ENCODE measurements at places on chromosomes 2 and 18.

DNA sequence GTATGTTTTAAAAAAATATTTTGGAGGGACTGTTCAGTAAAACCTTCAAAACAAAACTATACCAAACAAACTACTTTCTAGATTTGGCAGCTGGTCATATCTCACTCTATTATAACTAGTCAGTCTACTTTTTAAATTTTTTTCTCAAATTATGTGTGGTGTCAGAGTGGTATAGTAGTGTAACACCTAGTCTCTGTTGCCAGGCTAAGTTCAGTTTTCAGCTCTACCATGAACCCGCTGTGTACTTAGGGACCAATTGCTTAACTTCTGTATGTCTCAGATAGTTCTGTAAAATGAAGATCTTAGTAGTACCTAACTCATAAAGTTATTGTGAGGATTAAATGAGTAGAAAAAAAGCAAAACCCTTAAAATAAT is 54.3 kb downstream of the GPD2 start:
- DNase-seq = no peak

GRCh38 chr2:241123816-241124536 is 21.9 kb upstream of the MTERF4 start:
- no peak for DNase-seq

DNA sequence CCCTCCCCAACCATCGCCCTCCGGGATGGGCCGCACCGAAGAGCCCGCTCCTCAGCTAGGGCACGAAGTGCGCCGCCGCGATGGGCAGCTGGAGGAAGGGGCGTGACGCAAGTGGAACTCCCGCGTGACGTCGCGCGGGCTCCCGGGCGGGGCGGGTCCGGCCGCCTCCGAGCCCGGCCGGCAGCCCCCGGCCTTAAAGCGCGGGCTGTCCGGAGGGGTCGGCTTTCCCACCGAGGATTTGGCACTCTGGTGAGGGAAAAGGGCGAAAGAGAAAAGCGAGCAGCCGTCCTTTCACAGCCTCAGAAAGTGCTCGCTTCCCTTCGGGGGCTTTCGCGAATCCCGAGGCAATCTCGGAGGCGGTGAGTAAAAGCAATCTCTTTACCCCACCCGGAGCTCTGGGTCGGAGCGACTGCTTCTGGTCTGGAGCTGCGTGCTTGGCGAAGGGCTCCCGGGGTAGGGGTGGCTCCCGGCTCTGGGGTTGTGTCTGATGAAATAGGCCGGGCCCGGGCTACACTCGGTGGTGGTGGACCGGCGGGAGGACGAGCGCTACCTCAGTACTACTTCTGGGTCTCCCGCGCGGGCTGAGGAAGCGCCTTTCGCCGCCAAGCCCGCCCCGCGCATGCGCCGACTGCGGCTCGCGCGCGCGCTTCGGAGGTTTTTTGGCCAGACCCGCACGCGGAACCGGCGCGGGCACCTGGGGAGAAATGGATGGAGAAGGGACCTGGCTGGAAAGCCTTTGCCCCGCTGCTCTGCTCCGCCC is at the start of gene RBBP8:
RBBP8 (plus strand) TSS at position 123 of the 760 bp plus-strand sequence. CDS start 3,524 bp downstream, outside the sequence.
- DNase-seq = peak; percentile 80

GRCh38 chr2:170711196-170711773 is 3.9 kb upstream of the SP5 start:
- no peak for DNase-seq

- no peak for DNase-seq
Measured at GRCh38 chr2:229003256-229003655, 267.8 kb downstream of the PID1 start.

DNA sequence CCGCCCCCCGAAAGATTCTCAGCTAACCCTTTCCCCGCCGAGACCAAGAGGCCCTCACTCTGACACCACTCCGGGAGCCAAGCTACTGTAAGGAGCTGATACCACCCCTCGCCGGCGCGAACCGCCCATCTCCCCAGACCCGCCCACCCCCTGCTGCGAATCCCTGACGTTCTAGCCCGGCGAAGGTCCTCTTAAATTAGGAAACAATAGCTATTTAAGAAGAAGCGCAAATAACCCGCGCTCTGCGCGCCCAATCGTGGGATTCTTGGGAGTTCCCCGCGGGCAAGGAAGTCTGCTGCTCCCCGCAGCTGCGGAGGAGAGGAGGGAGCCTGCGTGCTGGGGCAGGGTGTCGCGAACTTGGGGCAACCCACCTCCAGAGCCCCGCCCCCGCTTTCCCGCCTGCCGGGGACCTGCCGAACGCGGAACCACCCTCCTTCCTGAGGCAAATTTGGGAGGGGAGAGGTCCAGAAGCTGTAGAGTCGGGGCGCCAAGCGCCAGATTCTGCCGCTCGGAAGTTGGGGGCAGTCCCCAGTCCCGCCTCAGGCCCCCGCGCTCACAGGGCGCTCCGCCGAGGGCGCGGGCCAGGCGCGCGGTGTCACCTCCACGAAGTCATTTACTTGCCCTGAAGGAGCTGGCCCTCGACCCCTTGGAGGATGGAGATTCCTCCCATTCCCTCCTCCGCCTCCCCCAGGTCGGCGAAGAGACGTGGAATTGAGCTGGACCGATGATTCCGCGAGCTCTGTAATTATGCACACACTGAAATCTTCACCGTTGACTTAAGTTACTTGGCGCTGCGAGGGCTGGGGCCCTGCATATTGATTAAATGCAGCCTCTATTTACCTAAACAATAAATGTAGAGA is 8.4 kb upstream of the SP9 start:
- no peak for DNase-seq

DNA sequence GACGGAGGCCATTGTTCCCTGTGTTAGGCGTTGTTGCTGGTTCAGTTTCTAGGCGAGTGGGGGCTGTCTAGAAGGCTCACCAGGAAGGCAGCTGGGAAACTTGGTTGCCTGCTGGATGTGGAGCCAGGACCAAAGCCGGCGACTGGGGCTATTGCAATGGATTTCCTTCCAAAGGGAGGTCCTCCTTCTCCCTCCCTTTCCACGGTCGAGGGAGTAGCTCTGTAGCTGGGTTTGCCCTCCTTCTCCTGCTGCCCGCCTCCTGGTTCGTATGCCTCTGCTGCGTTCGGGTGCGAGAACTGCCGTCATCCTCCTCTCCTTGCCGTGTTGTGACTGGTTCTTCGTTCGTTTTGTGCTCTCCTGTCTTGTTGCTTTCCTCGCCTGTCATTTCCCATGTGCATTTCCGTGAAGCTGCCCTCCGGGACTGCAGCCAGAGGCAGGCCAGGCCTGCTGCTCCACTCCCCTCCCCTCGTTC is 203.4 kb downstream of the NEDD4L start:
- DNase-seq = peak; percentile 53

- no peak for DNase-seq
Measured at GRCh38 chr18:43022874-43023273, 92.6 kb downstream of the RIT2 start.

GRCh38 chr2:42252464-42252863 is 83.3 kb downstream of the EML4 start:
- no peak for DNase-seq

GRCh38 chr18:57205641-57206040 is 58.8 kb downstream of the BOD1L2 start:
- no peak for DNase-seq

- no peak for DNase-seq
Measured at GRCh38 chr2:127670055-127670956, 5.0 kb downstream of the LIMS2 start.

DNA sequence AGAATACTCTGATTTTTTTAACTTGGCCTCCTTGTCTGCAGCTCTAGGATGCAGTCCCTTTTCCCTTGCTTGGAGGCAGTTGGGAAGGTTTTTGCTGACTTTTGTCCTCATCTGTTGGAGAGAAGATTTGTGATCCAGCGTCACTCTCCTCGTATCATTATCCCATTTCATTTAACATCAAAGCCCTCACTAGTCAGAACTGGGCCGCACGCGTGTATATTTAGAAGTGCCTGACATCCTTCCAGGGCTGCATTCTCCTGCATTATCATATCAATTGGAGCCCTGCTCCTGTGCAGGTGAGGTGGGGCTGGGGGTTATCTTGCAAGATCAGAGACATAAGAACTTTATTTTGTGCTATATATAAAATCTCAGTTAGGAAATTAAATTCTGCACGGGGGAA is 435.1 kb upstream of the HS6ST1 start:
- no peak for DNase-seq

DNA sequence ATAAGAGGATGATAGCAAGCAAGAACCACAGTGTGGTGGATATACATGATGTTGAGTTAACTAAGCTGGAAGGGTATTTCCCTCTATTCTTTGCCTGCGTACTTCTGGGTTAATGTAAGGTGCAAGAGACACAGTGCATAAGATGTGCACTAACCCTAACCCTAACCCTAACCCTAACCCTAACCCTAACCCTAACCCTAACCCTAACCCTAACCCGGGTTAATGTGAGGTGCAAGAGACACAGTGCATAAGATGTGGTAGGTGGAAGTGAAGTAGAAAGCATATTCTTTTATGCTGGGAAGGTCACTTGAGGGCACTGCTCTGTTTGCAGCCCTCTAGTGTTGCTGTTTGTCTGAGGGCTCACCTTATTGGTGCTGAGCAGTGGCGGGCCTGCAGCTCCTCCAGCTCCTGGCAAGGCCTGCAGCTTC is 181.5 kb upstream of the ITGA4 start:
- DNase-seq = no peak

DNA sequence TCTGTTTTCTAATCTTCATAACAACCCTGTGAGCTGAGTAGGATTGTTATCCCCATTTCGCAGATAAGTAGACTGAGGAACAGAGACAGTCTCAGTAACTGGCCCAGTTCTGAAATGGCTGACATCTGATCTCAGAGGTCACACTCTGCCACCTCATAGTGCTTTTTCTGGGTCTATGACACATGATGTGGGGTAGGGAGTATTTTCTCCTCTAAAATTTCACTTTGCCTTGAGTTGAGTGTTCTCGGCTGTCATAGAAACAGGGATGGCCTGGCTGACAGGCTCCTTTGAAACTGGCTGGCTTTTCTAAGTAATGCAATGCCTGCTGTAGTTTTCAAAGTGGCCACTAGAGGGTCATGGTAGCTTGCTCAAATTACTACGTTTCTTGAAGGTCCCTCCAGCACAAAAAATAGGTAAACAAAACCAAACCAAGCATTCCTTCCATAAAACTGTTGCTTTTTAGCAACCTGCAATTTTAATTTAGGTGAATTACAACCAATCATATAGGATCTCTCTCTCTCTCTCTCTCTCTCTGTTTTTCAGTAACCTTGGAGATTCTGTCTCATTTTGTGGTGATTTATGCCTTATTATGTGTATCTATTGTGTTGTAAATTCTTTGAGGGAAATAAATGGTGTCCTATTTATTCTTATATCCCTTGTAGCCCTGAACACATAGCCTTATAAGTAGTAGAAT is 84.2 kb upstream of the TTN start:
- peak; percentile 41 for DNase-seq

- DNase-seq = no peak
Measured at GRCh38 chr2:151002959-151003600, 258.6 kb downstream of the RBM43 start.

- DNase-seq = no peak
Measured at GRCh38 chr2:223847410-223847809, 10.0 kb upstream of the AP1S3 start.

Measured in thyroid gland (tissue), 4 donors.